ENCODE measurements at places on chromosomes 5 and 9. TPM values are rescaled to one million over a fixed set of nuclear protein-coding genes. Genes with fewer than 3 reads are reported as not detected.

Gene CCNO
- polyA plus RNA-seq = not detected

- no peaks in the 10 kb centered on the region for H3K27me3 ChIP-seq
- no peaks in the 10 kb centered on the region for H3K4me1 ChIP-seq
- H3K27ac ChIP-seq = no peak overlapping the region
- H3K4me3 ChIP-seq = no peak overlapping the region
Measured at GRCh38 chr9:108852079-108852478, 3.7 kb downstream of the ACTL7B start.

- no peak overlapping the region for H3K27ac ChIP-seq
- H3K36me3 ChIP-seq = peaks cover 10% of the 10 kb centered on the region
- H3K27me3 ChIP-seq = no peaks in the 10 kb centered on the region
Measured at GRCh38 chr5:150519978-150520377, 12.0 kb downstream of the NDST1 start.

Gene DRD1
- polyA plus RNA-seq = 0.24 TPM

DNA sequence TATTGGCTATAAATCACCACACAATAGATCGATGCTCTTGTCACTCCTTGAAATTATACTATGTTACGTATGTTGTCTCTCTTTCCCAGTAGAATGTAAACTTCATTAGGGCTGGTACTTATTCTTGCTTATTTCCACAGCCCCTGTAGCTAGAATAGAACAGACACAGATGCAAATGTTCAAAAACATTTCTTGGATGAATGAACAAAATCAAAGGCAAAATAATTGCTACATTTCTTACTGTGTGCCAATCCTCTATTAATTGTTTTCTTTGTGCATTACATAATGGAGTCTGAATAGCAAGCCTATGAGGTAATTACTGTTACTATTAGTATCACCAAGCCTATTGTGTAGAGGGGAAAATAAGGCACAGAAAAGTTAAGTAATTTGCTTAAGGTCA is 725 bp upstream of the OR13C2 start:
- H3K4me3 ChIP-seq = no peak overlapping the region
- no peaks in the 10 kb centered on the region for H3K36me3 ChIP-seq
- no peak for DNase-seq
- H3K27me3 ChIP-seq = no peaks in the 10 kb centered on the region
- no peaks in the 10 kb centered on the region for H3K4me1 ChIP-seq

Gene TSSK1B
- polyA plus RNA-seq = not detected

- no peak overlapping the region for H3K4me3 ChIP-seq
- H3K4me1 ChIP-seq = no peaks in the 10 kb centered on the region
- no peaks in the 10 kb centered on the region for H3K27me3 ChIP-seq
- no peaks in the 10 kb centered on the region for H3K36me3 ChIP-seq
- no peak for DNase-seq
- H3K27ac ChIP-seq = no peak overlapping the region
Measured at GRCh38 chr5:107474716-107475489, 195.8 kb downstream of the EFNA5 start.

Data from adrenal gland (tissue), 19 donors.